ENCODE measurements at places on chromosomes 6 and 20.

GRCh38 chr6:36593569-36594028, 563 bp upstream of the SRSF3 start:
- no peak for DNase-seq

DNA sequence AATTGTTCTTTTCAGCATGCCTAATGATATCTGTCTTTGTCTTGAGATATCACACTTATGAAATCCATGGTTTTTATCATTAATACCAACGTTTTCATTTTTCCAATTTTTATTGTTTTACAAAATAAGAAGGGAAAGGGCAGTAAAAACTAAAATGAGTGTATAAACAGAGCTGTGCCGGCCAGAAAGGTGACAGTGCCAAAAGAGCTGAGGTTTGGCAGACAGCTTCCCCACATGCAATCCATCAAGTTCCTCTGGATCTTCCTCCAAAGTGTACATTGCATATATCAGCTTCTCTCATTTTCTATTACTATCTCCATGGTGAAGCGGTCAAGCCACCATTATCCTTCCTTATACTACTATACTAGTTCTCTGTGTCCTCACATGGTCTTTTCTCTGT, 10.1 kb upstream of the TMEM244 start:
- DNase-seq, result no peak

DNA sequence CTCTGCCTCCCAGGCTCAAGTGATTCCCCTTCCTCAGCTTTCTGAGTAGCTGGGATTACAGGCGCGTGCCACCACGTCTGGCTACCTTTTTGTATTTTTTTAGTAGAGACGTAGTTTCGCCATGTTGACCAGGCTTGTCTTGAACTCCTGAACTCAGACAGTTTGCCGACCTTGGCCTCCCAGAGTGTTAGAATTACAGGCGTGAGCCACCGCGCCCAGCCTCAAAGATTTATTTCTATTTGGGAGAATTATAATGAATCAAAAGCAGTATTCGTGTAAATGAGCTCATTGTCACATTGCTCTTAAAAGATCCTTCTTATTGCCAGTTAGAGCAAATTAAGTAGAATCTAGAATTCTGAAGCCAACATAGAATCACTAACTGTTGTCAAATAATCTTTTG, 9.4 kb upstream of the ZNF343 start:
- no peak for DNase-seq

- DNase-seq, result no peak
These were observed 353.3 kb upstream of the ARID1B start for GRCh38 chr6:156423829-156424228.

- peak; percentile 62 for DNase-seq
These were observed 54.3 kb downstream of the RWDD2A start for GRCh38 chr6:83247471-83247870.

DNA sequence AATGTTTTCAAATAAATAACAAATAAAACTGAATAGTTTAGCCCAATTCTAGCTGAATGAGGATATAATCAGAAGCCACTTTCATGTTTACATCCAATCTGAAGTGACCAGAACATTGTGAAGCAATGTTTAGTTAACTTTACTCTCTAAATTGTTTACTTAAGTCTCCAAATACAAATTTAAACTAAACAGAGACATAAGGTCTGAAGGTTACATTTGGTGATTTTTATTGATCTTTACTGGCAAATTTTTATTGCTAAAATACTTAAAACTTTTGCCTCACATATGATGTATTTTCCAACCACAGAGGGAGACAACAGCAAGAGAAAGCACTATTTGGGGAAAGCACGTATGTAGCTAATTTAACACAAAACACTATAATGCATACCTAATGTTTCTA, 106.8 kb upstream of the THEMIS start:
- no peak for DNase-seq

All from smooth muscle cell of the brain vasculature (primary cell).